HepG2 (cell line): ENCODE measurements at places on chromosomes 4 and X. TPM values are rescaled to one million over a fixed set of nuclear protein-coding genes. Genes with fewer than 3 reads are reported as not detected.

GRCh38 chr4:115865736-115866135, 752.3 kb upstream of the NDST4 start:
- no peak for DNase-seq

- no peak for DNase-seq
Measured at GRCh38 chrX:150753357-150753756, 60.2 kb downstream of the MTMR1 start.

DNA sequence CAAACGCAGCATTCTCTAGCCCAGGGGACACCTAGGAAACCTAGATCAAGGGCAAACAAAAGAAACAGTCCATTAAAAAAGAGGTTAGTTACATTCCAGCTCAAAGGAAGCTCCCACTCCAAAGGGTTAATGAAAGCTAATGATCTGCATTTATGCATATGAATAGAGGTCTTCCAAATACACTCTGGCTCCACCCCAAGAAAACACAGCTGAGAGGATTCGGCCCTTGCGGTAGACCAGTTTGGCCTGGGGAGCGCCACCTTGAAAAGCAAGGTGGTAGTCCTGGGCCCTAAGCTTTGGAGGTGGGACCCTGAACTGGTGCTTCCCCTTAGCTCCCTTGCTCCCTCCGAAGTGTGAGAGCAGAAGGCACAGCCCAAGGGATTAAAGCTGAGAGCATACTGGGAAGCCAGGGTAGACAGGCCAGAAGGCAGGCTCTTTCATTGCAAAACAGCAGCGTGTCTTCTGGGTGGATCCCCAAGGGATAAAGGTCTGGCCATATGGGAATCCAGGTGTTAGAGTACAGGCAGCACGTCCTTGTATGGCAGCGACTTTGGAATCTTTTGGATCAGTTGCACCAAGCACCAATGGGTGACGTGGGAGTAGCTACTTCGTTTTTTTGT, 3.7 kb downstream of the GABRQ start:
- DNase-seq: no peak

- no peak for DNase-seq
Measured at GRCh38 chr4:89545315-89545714, 237.7 kb upstream of the GPRIN3 start.

The HTN3 gene
- total RNA-seq: not detected in 2 replicates
